RCC 7860 (cell line): ENCODE measurements at places on chromosomes 2 and 18.

DNA sequence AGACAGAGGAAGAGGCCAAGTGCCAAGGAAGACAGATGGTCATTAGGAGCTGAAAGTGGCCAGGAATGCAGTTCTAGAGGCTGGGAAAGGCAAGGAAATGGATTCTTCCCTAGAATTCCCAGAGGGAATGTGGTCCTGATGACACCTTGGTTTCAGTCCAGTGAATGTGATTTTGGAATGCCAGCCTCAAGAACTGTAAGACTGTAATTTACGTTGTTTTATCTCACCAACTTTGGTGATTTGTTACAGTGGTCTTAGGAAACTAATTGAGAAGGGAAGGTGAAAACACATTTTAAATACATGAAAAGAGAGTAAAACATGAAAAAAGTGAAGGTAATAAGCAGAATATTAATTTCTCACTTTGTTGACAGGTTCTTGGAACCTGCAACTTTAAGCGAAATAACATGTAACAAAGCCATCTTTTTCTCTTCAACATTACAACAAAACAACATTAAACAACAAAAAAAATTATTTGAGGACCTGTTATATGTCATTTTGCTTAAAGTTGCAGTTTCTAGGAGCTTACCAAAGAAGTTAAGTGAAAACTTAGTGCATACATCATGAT, 370.2 kb downstream of the METTL4 start:
- DNase-seq: no peak

DNA sequence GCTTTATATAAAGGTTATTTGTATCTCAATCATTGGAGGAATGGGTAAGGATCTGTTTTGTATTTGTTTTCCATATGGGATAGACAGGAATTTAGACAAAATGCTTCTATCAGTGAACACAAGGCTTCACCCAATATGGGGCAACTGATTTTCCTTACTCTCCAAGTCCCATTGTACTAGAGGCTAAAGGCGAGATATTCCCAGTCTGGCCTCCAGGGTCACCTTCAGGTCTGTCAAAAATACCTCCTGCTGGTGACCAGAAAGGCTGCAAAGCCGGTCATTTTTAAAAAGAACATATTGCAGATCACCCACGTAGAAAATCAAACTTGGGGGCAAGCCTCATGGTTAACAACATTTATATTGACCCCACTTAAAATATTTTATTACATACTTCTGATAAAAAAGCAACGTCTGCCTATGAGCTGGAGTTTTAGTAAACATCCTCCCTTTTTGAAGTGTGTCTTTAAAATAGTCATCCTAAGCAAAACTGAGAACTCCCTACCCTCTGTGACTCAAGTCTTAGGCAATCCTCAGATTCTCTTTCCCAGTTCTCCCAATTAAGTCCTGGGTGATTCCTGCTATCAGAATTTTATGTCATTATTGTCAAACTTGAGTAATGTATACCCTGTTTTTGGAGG, 276.6 kb downstream of the MREG start:
- peak; percentile 33 for DNase-seq

GRCh38 chr18:32661486-32662299, 111.1 kb downstream of the KLHL14 start:
- peak; percentile 87 for DNase-seq

DNA sequence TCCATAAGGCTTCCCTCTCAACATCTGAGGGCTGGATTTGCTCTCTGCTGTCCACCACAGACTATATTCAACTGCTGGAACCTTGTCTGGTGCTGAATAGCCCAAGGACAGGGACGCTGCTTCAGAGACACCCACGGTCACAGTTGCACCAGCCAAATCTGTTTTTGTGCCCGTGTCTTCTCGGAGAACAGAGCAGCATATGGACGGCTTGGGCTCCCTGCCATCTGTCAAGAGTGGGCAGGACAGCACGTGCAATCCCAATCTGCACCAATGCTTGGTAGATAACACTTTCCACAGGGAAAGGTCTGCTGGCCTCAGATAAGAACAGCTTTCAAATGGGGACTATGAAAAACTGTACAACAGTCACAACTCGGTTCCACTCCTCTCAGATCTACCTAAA, 466.1 kb downstream of the TGIF1 start:
- no peak for DNase-seq

- no peak for DNase-seq
Measured at GRCh38 chr18:63262369-63263335, 56.9 kb downstream of the BCL2 start.

DNA sequence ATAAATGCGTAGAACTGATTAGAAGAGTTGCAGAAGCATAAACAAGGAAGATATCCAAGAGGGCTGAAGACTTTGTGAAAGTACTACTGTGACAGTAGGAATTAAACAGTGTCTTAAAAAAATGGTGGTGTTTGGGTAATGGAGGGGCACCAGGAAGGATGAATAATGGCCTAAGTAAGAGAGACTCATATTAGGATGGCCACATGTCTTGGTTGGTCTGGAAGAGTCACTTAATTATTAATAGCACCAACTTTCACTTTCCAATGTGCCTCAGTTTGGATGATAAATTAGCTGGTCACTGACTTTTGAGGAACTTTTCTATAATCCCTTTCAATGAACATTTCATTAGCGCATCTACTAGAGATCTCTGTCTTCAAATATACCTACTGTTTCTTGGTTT, 372.2 kb downstream of the NYAP2 start:
- DNase-seq: no peak

- DNase-seq: no peak
Measured at GRCh38 chr2:28352104-28352503, 40.6 kb upstream of the FOSL2 start.

GRCh38 chr2:240603081-240603835, 16.7 kb downstream of the CAPN10 start:
- DNase-seq: no peak

GRCh38 chr2:34159901-34160300, 560.8 kb upstream of the FAM98A start:
- DNase-seq: no peak

- DNase-seq: no peak
Measured at GRCh38 chr2:110828330-110828729, 96.0 kb downstream of the ACOXL start.

DNA sequence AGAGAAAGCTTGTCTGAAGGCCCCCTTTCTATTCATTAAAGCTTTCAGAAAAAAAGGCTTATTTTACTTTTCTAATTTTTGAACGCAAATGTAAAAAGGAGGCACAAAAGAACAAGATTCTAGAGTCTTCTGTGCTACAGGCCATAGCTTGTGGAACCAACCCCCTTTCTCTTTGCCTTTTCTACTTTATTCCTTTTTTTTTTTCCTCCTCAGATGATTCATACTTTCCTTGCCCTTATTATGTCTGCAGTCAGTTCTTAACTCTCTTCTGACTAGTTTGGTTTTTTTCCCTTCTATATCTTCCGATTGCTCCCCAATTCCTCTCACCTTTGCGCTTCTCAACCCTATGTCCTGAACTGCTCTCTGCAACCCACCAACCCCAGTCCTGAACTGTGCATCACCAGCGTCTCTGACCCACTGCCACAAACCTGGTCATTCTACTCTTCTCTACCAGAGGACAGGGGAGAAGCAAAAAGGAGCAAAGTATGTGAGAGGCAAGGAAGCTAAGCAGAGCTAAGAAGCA, 56.9 kb upstream of the WIPF1 start:
- DNase-seq: no peak

GRCh38 chr2:2681085-2681484, 350.0 kb upstream of the MYT1L start:
- DNase-seq: no peak

DNA sequence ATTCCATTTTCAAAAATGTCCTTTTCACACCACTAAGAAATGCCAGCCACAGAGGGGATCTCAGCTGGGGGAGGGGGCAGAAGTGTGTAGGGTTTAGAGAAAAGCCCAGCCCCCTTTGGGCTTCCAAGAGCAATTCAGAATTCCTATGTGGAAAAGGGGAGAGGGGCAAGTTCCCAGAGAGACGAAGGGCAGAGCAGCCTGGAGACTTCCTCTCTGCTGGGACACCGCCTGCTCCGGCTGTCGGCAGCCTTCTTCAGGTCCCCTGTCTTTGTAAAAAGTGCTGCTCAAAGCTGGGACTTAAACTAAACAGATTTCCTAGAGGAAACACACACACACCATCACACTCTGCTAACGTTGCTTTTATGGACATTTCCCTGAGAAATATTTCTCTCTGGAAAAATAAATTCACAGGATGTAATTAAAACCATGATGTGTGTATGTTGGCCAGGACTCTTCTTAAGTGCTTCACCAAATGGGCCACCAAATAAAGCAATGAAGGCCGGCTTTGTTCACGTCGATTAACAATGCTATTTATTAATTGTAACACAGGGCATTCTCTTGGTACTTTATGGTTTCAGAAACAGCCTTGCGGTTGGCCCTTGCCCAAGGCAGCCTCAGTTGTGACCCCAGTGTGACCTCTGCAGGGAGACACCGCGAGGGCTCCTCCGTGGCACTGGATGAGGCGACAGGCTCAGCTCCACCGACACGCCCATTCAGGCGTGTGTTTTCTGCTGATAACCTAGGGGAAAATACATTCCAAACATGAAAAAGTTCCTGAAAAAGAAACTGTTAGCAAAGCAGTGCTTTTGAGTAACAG, 5.6 kb upstream of the ASB1 start:
- DNase-seq: no peak

DNA sequence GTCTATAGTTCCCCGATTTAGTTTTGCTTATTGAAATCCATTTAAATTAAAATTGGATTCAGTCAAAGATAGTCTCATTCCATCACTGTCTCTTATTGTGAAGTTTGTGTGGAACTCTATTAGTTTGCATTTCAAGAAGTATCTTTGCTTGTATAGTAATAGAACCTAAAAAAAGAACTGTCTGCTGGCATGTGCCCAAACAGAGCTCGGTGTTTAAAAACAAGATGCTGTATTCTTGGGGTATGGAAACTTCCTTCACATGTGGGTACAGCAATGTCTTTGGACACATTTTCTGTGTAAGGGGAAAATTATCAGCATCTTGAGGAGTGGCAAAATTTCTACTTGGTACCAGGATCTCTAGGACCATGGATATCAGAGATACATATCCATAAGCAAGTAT, 292.6 kb downstream of the PLCL1 start:
- no peak for DNase-seq

- no peak for DNase-seq
Measured at GRCh38 chr18:73040247-73040646, 172.5 kb upstream of the NETO1 start.

DNA sequence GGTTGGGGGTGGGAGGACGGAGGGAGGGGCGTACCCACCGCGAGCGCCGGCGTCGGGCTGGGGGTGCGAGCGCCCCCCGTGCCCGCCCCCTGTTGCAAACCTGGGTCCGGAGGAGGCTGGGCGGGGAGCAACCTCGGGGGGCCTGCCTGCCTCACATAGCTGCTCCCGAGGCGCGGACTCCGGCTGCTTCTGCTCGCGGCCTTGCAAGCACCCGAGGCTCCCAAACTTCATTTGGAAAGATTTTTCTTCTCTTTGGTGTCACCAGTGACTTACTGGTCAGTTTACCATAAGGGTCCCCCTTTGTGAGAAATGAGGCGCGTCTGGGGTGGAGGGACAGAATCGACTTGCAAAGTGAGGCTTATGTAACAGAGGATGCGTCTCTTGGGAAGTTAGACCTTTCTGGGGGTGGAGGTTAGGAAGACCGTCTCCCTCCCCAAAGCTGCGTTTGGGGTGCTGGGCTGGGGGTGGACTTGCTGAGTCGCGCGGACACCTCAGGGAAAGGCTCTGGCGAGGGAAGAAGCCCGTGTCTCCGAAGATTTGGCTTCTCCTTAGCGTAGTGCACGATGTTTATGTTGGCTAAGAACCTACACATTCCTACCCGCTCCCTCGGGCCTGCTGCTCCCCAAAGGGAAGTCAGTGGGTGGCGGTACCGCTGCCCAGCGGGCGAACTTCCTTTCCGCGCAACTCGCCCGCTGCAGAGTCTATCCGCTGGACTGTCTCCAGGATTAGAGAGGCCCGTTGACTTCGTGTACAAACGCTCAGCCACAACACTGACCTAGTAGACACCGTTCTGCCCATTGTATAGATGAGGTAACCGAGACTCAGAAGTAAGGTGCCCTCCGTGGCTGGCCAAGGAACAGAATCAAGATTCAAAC, 559 bp downstream of the TMEM37 start:
- no peak for DNase-seq

DNA sequence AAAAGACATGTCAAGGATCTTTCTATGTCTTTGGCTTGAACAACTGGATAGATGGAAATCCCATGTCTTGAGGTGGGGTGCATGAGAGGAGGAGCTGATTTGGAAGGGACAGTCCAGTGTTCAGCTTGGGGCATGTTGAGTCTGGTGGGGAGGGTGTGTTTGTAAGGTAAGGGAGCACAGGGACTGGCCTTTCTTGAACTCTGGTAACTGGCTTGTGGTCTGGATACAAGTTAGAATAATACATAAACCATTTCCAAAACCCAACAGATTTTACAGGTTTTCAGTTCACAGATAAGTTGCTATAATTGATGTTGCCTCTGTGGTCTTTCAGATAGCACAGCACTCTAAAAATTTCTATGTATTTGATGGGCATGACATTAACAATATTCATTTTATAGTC, 24.2 kb downstream of the RHBDD1 start:
- no peak for DNase-seq

DNA sequence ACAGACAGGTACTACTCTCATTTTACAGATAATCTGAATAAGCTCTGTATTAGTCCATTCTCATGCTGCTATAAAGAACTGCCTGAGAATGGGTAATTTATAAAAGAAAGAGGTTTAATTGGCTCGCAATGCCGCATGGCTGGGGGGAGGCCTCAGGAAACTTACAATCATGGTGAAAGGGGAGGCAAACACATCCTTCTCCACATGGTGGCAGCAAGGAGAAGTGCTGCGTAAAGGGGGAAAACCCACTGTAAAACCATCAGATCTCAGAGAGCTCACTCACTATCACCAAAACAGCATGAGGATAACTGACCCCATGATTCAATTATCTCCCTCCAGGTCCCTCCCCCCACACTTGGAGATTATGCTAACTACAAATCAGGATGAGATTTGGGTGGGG, 254.4 kb downstream of the KCNE4 start:
- no peak for DNase-seq

DNA sequence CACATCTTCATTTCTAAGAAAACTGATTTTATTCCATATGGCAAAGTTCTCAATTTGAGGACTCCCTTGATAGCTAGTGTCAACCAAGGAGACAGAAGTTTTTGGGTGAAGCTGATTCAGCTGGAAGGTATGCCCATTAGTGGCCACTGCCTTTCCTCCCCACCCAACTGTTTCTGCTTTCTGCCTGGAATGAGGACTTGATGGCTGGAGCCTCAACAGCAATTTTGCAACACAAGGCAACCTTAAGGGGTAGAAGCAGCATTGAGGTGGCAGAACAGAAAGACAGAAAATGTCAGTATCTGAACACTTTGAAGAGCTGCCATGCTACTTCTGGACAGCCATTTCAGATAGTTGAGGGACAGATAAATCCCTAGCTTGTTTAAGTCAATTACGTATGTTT, 47.0 kb downstream of the INHBB start:
- no peak for DNase-seq

GRCh38 chr18:80247393-80247841, at the start of gene PARD6G:
Gene PARD6G, minus strand, starts transcription at chr18:80247514. Its CDS starts 166 bp downstream, at chr18:80247348.
- no peak for DNase-seq

DNA sequence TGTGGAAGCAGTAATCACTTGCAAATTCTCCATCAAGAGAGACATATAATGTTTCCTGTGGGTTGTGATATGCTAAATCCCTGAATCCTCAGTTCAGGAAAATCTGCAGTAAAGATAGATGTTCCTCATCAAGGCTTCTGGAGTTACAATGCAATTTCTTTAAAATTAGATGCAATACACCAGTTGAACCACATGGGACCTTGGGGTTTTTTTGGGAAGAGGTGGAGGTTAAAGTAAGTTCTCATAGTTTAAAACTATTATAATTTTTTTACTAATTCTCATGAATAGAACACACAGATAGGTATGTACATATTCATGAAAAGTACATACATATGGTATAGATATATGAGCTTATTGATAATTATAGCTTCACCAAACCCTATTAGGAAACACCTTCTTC, 496.2 kb downstream of the SATB2 start:
- DNase-seq: no peak
